HTR-8/SVneo (cell line): ENCODE measurements at places on chromosomes 1 and 21.

GRCh38 chr1:248045209-248045608, 1.4 kb upstream of the OR2L3 start:
- no peak for DNase-seq

GRCh38 chr21:28687586-28687985, 305.1 kb downstream of the LTN1 start:
- DNase-seq = no peak

DNA sequence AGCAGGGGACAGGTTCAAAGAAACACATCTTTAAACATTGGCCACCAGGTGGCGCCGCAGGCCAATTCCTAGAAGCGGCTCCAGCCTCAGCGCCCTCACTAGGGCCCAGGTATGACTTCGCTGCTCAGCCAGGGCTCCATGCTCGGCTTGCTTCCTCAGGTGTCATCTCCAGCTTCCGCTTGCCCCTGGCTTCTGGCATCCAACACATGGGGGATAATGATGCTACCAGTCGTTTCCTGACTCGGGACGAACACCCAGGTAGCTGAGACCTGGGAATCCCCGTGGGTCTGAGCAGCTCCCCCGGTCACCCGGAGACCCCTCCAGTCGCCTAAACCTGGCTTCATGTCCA, 8.5 kb upstream of the MEX3A start:
- DNase-seq = peak; percentile 74

DNA sequence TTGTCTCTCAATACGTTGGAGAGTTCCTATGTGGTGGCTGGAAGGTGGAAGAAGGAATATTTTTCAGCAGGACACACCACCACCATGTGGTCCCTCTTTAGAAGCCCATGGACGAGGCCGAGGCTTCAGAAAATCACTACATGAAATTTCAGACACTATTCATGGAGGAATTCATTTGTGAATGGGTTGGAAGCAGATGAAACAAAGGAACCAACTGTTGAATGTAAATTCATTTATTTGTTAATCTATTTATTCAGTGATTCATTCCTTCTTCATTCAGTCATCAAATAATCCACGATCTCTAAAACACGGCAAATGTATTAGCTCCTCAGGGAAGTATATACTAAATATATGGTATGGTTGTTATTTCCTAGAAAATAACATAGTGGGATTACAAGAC, 12.2 kb downstream of the SLC35F3 start:
- no peak for DNase-seq

DNA sequence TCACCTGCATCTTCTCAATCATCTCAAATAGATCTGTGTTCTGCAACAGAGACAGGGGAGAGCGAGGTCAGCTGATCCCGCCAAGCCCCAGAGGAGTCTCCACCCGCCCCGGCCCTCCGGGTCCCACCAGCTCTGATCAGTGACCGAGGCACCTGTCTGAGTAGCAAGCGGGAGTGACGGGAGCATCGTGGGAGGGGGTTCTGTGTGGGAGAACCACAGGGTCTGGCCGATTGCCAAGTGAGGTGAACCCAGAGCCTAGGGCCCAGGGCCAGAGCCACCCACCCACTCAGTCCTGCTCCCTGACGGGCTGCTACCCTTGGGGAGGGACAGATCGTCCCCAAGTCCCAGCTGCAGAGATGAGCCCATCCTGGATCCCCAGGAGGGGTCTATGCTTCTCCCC, 49.1 kb downstream of the RAP1GAP start:
- no peak for DNase-seq

GRCh38 chr1:19037659-19038058, 81.2 kb upstream of the IFFO2 start:
- DNase-seq = no peak

- DNase-seq = no peak
Observed at GRCh38 chr1:61494000-61494399, 230.9 kb downstream of the TM2D1 start.

DNA sequence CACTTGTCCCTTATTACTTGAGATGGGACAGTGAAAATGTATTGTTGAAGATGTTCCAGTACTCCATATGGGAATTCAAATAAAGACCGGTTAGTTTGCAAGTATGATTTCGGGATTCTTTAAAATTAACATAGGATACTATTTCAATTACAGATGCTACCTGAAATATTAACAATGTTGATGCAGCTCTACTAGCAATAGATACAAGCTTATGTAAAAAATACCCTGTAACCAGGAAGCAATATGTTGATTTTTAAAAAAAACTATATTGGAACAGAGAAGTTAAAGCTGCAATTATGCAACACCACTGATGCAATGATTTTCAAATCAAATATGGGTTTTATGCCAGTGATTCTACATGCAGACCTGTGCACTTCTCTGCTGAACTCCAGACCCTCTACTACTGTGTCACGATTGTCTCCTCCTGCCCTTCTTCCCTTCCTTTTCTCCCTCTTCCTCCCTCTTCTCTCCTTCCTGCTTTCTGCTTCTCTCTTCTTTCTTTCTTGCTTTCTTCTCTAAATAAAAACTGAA, 179.2 kb downstream of the ATP6V1G3 start:
- DNase-seq = no peak

- no peak for DNase-seq
Observed at GRCh38 chr1:227987181-227987580, 19.6 kb upstream of the WNT3A start.

GRCh38 chr1:197314682-197315081, 46.6 kb downstream of the CRB1 start:
- DNase-seq = no peak

DNA sequence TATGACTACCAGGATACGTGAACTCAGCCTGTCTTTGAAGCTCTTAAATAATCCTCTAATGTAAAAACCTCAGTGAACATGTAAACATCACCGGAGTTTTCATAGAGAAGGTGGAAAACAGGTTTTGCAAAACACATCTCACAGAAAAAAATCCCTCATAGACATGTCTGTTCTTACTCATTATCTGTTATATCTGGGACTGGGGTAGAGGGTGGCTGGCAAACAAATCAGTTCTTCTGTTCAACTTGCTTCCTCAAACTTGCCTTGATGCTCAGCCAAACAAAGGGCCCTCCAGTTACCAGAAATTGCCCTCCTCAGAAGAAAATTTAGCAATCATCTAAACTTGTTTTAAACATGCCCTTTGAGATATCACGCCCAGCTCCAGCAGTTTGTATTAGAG, 66.1 kb upstream of the CXADR start:
- DNase-seq = no peak

GRCh38 chr1:12056331-12056841, 6.7 kb upstream of the TNFRSF8 start:
- no peak for DNase-seq

GRCh38 chr1:97042551-97042950, 321.0 kb downstream of the PTBP2 start:
- DNase-seq = no peak

DNA sequence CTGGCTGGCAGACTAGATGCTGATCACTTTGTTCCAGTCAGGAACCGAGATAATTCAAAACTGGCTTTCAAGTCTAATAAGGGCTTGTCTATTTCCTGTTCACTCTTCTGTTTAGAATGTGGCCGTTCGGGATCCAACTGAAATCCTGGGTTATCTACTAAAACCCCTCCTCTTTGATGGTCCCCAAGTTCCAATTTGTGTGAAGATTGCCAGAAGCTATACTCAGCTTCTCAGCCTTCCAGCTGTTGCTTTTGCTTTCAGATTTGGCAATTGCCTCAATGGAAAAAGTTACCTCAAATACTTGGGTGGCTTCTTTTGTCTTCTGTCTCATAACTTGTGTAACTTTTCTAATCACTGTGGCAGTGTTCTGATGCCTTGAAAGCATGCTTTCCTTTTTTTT, 43.7 kb downstream of the BTBD8 start:
- no peak for DNase-seq

GRCh38 chr1:11741919-11742558, 6.1 kb downstream of the AGTRAP start:
- no peak for DNase-seq

GRCh38 chr1:244100704-244101453, 49.8 kb downstream of the ZBTB18 start:
- DNase-seq = no peak

DNA sequence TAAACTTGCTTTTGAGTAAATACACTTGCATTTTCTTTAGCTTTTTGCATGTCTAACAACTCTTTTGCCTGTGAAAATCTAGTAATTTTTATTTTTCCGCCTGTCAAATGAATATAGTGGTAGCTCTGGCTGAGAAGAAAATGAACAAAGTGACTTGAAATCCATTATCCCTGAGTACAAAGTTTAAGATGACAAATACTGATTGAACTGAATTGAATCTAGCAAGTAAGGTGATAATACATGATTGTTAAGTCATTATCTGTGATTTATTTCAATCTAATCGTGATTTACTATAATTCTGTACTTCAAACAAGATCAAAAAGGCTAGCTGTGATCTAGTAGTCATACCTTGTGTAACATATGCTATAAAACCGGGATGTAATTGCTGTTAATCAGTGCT, 42.8 kb downstream of the CHRM3 start:
- DNase-seq = no peak

GRCh38 chr1:77316966-77317365, 35.1 kb downstream of the AK5 start:
- no peak for DNase-seq

GRCh38 chr1:43043695-43044094, 85.0 kb upstream of the SLC2A1 start:
- DNase-seq = no peak

GRCh38 chr1:31182352-31182751, 57.3 kb downstream of the NKAIN1 start:
- DNase-seq = peak; percentile 91

GRCh38 chr1:94651076-94651475, 109.5 kb upstream of the F3 start:
- DNase-seq = no peak

DNA sequence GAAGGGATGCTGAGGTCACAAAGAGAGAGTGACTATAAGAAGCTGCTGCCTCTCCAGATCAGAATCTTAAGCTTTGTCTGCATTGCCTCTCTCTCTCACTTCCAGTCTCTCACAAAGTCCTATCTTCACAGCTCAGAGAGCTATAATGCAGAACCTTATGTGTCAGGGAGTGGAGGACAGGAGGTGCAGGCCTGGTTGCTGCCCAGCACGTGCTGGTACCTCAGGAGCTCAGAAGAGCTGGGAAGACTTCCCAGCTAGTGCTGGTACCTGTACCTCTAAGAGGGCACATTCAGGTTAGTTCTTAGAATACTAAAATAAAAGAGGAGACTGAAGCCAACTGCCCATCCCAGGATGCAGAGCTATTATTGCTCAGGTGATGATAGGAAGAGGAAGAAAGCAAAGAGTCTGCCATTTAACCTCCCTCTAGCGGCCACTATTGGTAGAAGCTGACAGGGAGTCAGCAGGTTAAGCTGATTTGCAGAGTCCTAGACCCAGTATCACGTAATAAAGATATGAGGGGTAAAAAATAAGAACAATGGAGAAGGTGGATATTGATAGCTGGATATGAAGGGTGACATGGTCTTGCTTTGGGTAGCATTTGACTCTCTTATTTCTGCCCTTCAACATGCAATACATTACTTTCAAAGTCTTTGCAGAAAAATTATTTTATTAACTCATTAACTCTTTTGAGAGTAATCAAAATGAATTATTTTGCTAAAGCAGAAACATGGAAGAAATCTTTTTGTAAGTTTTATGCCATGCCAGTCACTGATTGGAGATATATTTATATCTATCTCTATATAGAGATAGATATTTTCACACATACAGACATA, 138.1 kb upstream of the HMCN1 start:
- DNase-seq = peak; percentile 44

DNA sequence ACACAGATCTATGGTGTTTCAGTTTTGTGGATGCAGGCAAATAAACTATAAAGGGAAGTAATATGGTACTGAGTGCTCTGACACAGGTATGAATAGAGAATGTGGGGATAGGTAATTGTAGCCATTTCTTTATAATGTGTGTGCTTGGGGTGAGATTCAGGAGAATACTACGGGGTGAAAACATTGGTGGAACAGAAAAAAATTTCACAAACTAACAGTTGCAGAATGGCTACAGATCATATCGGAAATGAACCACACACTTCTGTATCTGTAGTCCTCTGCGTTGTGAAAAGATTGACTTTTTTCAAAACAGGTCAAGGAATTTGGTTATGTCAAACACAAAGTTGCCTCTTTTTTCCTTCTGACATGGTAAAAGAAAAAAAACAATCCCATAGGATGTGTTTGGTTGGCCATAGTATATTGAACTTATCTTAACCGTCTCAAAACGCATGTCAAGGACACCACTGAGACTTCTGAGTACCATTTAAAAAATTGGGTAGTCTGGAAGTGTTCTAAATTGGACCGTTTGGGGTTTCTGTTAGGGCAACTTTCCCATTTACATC, 1.1 kb upstream of the CDC73 start:
- no peak for DNase-seq

DNA sequence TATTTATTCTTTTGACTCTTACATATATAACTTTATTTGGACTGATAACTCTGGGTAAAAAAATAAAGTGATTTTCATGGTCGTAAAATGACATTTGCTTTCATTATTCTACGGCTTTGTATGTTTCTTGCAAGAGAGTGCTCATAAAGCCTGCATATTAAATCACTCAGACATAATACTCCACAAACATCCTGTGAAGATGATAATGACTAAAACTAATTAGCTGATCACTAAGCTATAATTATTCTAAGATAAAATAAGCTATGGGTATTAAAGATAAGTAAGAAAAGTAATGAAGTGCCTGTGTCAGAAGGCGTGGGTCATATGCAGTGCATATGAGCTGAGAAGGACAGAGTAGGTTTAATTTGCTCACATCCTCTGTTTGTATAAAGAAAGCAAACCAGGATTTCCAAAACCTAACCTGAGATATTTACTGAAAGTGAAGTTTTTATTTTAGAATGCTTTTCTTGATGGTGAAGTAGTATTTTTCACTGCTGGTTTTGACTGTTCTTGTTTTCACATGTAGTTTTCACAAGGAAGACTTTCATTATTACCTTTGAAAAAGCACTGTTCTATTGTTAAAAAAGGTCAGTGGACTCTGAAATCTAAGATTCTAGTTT, 278.8 kb downstream of the AMY1C start:
- no peak for DNase-seq

DNA sequence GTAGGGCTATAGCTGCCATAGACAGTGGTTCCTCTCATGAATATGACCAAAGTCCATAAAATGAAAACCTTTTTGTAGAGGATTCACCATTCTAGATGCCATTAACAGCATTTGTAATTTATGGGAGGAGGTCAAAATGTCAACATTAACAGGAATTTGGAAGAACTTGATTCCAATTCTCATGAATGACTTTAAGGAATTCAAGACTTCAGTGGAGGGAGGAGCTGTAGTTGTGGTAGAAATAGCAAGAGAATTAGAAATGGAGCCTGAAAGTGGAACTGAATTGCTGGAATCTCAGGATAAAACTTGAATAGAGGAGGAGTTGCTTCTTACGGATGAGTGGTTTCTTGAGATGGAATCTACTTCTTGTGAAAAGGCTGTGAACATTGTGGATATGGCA, 65.4 kb upstream of the ESRRG start:
- DNase-seq = no peak

GRCh38 chr1:90387805-90388204, 329.3 kb downstream of the BARHL2 start:
- DNase-seq = no peak

DNA sequence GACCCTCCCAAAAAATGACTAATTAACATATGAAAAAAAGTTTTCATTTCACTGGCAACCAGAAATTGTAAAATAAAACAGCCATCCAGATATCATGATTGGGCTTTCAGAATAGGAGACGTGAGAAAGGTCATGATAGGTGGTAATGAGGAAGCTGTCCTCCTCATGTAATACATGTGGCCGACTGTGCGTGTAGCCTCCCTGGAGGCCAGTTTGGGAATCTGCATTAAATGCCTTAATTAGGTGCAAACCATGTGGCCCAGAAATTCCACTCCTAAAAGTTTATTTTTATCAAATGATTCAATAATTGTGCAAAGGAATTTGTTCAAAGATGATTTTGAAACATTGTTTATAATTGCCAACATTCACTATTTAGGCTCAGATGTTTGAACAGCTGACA, 127.6 kb upstream of the C1orf105 start:
- no peak for DNase-seq
